ENCODE measurements at places on chromosomes 1 and 21.

GRCh38 chr1:30172757-30173156 is 550.6 kb downstream of the MATN1 start:
- no peak for DNase-seq

GRCh38 chr1:37915476-37916093 is 31.3 kb downstream of the INPP5B start:
- DNase-seq: no peak

DNA sequence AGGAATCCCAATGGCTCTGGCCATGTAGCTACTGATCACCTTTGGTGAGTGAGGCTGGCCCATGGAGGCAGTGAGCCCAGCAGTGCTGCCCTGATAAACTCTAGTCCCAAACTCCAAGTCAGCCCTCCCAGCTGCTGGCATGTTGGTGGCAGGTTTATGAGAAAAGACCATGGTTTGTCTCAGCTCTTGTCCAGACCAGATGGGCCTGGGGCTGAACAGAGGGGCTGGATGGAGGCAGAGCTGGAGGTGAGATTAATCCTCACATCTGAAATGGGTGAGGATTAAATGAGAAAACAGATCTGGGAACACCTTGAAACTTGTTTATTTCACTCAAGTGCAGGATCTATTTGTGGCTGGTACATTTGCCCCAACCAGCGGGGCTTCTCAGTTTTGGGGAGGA is 3.2 kb downstream of the TMEM269 start:
- no peak for DNase-seq

DNA sequence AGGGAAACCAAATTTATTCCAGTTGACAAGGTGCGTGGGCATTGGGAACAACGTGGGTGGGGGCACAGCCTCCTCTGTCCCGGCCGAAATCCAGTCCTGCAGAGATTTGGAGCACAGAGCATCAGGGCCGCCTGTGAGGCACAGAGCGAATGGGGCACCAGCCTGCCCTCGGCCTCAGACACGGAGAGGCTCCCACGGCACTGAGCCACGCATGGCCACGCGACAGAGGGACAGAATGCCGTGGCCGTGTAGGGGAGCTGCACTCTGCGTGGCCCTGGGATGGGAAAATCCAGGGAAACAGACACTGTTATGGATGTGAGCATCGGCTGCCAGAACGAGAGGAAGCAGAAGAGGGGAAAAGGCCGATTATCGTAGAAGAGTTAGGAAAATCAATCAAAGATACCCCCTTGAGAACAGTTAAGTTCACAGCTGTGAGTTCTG is 13.5 kb upstream of the C1orf159 start:
- DNase-seq: no peak

GRCh38 chr1:229093238-229093540 is 177.7 kb upstream of the RAB4A start:
- no peak for DNase-seq

DNA sequence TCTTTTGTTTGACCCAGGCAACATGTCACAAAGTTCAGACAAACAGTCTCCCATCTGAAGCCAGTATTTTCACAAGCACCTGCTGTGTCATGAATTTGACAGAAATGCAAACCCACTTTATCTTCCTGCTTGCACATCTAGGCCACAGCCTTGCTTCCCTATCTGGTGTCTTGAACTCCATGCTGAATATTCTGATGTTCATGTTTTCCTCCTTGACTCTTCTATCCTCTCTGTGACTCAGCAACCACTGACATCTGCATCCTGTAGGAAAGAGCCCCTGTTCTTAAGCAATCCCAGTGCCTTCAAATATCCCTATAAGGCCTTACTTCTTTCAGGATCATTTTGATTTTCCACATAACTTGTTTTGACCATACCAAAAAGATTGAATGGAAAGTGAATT is 6.5 kb downstream of the CD55 start:
- DNase-seq: no peak

- no peak for DNase-seq
Measured at GRCh38 chr1:215292932-215293331, 210.4 kb downstream of the KCNK2 start.

- DNase-seq: no peak
Measured at GRCh38 chr1:111848852-111849545, 93.3 kb downstream of the DDX20 start.

- DNase-seq: no peak
Measured at GRCh38 chr1:217274416-217274815, 356.5 kb downstream of the GPATCH2 start.

DNA sequence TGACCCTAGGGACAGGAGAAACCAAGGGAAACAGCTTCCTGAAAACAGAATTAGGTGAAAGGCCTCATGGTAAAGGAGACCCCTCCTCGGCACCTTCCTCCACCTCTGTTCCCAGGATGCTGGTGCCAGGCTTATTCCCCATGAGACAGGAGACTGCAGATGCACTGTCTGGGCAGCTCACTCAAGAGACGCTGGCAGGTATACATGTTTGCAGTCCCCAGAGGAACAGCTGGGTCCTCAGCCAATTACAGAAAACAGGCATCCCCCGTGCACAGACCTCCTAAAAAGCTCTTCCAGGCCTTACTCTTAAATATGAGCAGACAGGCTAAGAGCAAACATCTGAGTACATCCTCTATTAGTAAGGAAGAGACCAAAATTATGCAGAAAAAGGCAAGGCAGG is 6.5 kb downstream of the CCSAP start:
- DNase-seq: no peak

DNA sequence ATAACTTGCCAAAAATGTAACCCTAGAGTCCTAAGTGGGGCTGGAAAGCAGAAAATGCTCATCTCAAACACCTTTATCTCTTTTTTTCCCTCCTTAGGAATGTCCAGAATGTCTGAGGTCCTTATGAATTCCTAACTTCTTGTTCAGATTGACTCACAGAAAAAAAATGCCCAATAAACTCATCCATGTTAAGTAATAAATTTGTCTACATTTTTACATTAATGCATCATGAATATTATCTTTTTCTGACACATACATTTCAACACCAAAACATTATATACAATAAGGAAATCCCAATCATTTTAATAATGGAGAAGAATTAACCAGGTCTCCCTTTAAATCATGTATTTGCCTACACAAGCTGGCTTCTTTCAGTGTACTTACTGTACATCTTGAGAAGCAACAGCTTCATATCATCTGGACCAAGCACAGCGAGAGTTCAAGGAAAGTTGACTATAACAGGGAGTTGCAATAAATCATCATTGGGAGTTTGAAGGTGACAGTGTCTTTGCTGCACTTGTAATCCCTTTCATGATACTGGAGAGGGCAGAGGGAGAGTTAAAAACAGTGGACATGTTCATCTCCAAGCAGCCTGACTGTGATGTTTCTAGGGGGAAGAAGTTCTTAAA is 565.2 kb downstream of the LTN1 start:
- no peak for DNase-seq

GRCh38 chr1:209490013-209490412 is 93.5 kb upstream of the CAMK1G start:
- DNase-seq: no peak

DNA sequence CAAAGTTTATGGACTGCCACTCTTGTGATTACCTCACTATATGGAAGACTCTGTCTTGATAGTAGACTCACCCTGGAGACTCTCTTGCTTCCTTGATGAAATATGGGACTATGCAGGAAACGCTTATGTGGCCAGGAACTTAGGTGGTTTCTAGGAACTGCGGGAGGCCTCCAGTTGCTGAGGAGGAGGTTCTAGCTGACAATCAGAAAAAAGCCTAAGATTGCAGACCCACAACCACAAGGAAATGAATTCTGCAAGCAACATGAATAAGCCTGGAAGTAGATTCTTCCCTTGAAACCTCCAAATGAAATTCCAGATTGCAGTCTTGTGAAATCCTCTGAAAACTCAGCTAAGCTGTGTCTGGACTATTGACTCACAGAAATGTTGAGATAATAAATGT is 88.9 kb upstream of the COL11A1 start:
- no peak for DNase-seq

DNA sequence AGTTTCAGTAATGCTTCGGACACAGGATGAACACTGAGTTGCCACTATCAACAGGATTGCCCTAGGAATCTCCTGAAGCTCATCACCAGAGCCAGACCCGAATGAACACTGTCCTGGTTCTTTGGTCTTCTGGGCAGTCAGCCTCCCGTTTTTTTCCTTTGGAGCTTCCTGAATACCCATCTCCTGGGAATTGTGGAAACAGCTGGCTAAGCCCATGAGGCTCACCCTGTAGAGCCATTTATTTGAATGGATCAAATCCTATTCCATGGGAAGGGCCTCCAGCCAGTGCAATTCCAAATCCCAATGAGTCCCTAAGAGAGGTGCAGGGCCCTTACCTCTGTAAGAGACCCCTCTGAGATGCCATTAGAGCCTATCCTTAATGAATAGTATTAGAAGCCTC is 5.9 kb downstream of the RCSD1 start:
- DNase-seq: no peak

- no peak for DNase-seq
Measured at GRCh38 chr1:171716616-171717015, 25.2 kb downstream of the VAMP4 start.

DNA sequence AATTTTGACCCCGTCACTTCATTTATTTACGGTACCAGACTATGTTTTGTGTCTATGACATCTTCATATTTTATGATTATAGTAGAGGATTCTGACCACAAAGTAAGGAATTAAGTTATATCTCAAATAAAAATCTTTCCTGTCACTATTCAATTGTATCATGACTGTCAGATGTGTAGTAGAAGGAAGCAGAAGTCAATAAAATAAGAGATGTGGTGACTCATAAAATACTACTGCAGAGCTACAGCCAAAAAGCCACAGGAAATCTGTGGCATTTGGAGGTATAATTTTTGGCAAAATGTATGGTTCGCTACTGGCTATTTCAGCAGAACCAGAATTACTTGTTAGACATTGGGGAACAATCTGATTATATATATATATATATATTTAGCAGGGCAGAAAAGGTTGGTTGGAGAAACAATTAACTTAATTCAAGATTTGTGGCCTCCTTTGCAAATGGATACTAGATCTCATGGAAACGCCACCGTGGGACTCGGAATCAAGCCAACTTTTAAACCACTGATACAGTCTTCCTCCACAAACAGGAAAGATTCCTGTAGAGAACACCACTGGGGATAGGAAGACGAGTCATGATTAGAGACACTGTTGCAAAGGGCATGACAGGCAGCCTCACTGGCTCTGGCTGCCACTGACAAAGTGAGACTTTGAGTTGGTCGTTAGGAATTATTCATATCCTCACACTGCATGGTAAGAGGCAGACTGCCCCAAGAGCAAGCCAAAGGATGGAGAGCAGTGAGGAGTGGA is 5.1 kb downstream of the FCRL2 start:
- no peak for DNase-seq

DNA sequence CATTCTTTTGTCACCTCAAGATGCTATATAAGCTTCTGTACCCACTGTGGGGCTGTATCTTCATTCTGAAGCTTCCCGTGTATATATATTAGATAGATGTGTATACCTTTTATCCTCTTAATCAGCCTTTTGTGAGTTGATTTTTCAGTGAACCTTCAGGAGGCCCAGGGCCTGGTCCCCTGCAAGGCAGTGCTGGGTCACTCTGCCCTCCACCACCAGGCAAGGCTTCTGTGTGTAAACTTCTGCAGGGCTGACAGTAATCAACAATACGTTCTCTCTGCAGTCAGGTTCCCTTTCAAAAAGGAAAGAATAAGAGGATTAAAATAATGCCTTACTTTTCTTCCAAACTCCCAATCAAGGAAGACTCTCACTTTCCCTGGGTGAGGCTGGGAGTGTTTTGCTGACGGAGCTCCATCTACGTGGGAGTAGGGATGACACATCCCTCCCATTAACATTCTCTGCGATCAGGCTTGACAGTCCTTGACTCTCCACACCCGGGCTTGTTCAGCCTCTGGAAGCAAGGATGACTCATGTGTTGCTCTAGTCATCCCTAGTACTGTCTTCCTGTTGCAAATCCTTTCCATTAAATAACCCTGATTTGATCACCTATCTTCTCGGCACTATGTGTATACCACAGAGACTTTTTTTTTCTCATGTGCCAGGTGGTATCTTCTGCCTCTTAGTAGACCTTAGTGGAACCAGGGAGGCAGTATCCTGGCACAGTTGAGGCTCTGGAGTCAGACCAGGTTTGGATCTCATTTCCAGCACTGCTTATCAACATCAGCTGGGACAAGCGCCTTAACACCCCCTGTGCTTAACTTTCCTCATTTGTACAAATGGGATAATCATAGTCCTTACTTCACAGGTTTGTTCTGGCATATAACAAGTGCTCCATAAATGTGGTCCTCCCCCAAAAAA is 70.3 kb upstream of the KCNK1 start:
- DNase-seq: peak; percentile 91

- DNase-seq: no peak
Measured at GRCh38 chr21:31186916-31187315, 148.6 kb upstream of the KRTAP19-8 start.
